ENCODE measurements at places on chromosomes 2 and 18.

DNA sequence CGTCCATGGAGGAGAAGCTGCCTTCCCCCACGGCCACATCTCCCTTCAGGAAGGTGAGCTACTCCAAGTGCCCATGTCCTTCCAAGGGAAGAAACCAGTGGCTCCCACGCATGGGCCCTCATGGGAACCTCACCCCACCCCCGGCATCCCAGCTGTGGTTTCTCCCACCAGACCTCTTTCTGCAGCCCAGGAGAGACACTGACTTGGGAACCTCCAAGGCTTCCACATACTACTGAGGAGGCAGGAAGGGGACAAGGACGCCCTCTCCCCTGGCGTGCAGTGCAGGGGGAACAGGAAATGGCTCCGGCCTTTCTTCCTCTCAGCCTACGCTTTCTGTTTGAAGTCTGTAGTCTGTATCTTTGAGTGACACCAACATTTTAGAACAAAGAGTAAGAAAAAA is 104.5 kb upstream of the EPC2 start:
- no peak for DNase-seq

DNA sequence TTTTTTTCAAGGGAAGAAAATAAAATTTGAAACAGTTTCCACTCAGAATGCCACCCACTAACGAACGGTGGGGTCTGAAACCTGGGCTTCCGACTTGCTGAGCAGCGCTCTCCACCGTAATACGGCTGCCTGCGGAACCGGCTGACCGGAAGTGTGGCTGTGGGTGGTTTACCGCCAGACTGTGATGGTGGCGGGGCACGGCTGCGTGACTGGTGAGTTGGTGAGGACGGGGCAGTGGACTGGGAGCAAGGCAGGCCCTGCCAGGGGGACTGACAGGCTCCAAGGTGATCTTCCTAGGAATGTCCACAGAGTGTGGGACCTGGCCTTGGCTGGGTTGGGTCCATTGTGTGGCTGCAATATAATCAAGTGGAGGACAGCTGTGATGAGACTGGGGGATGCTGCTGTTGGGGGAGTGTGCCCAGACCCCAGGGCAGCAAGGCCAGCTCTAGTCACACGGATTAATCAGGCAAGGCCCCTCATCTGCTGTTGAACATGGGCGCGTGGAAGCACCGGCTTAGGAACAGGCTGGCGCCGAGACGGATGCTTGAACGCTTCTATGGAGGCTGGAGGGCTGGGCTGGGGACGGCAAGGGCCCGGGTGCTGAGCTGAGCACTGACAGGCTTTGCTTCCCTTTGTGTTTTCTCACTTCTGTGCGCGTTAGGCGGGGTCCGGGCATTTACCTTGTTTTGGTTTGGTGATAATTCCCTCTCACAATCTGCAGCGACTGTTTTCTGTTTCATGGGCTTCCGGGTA is 357.7 kb upstream of the SPRED2 start:
- DNase-seq, result no peak

DNA sequence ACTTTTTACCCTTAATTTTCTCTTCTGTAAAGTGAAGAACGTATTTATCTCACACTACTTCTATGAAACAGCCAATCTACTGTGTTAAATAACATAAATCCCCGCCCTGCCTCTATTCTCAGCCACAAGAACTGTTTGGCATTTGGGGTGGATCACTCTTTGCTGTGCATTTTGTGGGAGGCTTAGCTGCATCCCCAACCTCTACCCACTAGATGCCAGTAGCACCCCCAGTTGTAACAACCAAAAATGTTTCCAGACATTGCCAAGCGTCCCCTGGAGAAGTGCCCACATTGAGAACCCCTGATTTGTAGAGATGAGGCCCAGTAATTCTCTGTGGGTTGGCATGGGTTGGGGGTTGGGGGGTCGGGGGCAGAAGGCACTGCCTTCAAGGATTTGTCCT is 94.7 kb upstream of the BOD1L2 start:
- DNase-seq, result no peak

DNA sequence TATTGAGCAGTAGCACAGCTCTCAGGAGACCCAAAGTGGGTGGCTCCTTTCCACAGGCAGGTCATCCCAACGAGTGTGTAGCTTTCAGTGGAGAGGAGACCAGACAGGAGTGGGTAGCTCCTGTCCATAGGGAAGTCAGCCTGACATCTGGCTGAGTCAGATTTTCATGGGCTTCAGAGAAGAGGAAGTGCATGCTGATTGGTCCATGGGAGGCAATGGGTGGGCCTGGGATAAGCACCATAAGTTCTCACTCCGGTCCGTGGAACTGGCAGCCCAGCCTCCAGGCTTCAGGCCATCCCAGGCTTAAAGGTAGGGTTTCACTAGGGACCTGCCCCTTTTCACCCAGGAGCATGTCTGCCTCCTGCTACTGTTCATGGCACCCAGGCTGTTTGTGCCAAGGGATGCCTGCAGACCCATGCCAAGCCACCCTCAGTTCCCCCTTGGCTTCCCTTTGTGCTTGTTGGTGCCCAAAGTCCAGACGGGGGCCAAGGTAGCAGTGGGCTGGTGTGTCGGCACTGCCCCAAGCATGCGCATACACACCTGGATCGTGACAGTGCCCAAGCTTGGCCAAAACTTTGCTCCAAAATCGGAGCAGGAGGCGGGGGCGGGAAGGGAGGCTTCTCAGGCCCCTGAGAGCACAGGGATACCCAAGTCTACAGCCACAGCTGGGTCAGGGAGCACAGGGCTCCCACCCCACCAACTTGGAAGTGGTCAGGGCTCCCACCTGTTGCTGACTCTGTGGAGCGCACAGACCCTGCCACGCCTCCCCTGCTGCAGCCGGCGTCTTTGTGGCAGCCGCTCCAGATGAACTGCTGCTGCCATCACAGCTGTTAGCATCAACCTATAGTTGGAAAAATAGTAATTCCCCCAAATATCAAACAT is 26.4 kb downstream of the MARCHF7 start:
- no peak for DNase-seq

- no peak for DNase-seq
Measured at GRCh38 chr2:126909366-126909765, 10.7 kb downstream of the TEX51 start.

GRCh38 chr2:187274146-187274545 is 173.9 kb downstream of the CALCRL start:
- no peak for DNase-seq

DNA sequence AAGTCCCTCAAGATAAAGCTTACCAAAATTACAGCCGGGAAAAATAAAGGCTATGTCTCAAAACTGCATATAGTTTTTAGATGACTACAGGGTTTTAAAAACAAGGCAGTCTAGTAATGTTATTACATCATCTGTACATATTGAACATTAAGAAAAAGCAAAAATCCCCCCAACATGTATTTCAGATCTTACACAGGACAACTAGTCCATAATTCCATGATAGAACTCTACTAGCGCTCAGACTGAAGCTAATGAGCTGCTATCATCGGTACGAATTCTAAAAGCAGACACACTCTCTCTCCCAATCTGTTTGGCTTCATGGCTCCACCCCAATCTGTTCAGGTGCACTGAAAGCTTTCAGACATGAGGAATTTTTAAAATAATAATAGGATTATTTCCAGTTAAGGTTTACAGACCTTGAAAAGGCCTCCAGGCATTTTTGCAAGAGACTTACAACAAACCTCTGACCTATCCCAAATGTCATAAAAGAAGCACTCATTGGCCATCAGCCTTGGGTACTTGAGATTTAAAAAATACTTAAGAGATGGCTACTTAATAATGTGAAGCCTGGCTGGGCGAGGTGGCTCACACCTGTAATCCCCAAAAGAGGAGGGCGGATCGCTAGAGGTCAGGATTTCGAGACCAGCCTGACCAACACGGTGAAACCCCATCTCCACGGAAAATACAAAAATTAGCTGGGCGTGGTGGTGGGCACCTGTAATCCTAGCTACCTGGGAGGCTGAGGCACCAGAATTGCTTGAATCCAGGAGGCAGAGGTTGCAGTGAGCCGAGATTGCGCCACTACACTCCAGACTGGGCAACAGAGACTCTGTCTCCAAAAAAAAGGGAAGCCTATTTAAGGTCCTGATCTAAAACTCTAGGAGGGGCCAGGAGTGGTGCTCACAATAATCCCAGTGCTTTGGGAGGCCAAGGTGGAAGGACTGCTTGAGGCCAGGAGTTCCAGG is 2.0 kb downstream of the NPC1 start:
- no peak for DNase-seq

GRCh38 chr2:7432436-7432835 is 515.2 kb downstream of the RNF144A start:
- no peak for DNase-seq

DNA sequence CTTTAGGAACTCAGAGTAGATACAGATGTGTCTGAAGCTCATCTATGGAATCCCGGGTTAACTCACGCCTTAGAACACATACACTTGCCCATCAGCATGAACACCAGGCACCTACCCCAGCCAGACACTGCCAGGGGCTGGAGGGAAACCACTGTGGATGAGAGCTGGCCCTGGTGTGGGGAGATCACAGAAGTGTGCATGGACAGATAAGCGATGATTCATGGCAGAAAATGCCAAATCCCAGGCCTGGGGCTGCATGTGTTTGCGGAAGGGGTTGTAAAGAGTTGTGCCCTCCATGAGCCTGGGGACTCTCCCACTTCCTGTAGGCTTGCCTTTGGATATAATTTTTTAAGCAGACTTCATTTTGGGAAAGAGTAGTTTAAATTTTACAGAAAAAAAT is 193.4 kb downstream of the FHOD3 start:
- no peak for DNase-seq

- DNase-seq, result no peak
Measured at GRCh38 chr2:142870526-142870925, 6.9 kb upstream of the KYNU start.

DNA sequence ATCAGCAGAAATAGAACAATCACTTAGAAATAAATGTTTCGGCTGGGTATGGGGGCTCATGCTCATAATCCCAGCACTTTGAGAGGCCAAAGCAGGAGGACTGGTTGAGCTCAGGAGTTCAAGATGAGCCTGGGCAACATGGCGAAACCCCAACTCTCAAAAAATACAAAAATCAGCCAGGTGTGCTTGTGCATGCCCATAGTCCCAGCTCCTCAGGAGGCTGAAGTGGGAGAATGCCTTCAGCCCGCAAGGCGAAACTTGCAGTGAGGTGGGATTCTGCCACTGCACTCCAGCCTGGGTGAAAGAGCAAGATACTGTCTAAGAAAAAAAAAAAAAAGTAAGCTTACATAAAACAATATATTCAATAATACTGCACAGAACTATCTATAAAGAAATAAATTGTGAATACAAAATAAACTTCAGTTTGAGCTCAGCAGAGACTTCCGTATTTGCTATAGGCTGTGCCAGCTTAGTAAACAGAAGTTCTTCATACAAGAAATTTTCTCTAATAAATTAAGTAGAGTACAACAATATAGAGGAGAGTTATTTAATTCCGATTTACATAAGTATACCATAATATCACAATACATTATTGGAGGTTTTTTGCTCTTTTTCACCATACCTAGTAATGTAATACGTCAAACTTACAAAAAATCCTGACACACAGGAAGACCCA is 43.6 kb downstream of the SRBD1 start:
- DNase-seq, result no peak

DNA sequence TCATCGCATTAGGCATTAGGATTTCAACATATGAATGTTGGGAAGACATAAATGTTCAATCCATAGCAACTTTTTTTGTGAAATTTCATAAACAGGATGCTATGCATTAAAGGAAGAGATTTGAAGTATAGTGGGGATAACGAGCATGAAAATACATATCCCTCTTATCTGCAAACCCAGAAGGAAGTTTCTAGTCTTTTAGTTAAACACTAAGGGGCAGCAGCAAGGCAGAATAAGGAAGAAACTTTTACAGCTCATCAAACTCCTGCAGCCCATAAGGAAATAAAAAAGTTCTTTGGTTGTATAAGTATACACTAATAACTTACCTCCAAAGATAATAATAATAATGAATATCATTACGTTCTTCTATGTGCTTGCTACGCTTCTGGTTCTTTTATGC is 81.5 kb downstream of the CD226 start:
- DNase-seq, result no peak

- no peak for DNase-seq
Measured at GRCh38 chr18:24127735-24128134, 11.1 kb upstream of the CABYR start.

DNA sequence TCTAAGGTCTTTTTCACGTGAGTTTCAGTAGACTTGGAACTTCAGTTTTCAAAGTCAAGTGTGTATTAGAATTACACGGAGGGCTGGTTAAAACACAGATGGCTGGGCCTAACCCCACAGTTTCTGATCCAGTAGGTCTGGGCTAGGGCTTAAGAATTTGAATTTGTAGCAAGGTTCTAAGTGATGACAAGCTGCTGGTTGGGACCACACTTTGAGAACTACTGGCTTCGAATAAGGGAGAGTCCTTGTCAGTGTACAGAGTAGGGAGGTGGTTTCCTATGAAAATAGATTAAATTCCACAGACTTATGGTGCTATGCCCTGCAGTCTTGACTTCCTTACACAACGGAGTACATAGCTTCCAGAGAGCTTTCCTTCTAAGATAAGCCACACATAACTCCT is 4.5 kb downstream of the RHOB start:
- DNase-seq, result no peak

DNA sequence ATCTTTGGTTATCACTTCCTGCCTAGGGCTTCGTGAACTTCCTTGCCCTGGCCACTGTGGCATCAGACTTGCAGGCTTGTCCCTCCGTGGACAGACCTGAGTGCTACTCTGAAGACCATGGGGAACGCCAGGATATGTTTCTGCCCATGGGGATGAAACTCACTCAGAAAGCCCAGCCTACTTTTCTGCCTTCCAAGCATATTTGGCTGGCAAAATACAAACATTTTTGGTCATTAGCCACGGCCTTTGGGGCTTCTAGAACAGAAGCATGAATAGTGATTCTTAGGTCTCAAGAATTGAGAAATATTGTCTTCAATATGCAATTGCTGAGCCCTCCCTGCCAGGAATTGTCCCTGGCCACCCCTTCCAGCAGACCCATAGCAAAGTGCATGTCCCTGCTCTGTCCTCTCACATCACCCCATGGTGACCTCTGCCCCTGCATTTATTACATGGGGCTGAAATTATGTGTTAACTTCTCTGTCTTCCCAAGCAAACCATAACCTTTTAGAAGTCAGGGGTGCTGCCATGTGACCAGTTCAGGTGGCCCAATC is 152.4 kb downstream of the OSR1 start:
- DNase-seq, result no peak

GRCh38 chr2:221662689-221663391 is 90.7 kb upstream of the EPHA4 start:
- DNase-seq, result no peak

DNA sequence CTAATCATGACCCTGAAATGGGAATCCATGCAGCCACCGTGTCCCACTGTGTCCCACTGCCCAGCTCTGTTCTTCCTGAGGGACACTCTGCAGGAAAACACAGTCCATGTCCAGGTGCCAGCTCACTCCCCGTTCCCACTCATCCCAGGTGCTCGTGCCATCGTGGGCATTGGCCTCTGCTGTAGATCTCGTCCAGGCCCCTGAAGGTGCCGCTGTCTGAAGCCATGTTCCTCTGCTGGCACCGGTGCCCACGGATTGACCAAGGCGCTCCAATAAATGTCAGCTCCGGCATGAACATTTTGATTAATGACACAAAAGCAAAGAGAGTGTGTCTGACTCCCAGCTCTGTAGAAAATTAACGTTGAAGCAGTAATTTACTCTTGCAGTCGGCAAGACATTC is 280.1 kb upstream of the SALL3 start:
- no peak for DNase-seq

- DNase-seq, result no peak
Measured at GRCh38 chr2:164008752-164009151, 272.9 kb upstream of the FIGN start.

- DNase-seq, result no peak
Measured at GRCh38 chr2:11758647-11759046, 12.2 kb downstream of the LPIN1 start.

GRCh38 chr2:59233920-59234319 is 992.8 kb upstream of the FANCL start:
- no peak for DNase-seq

Measured in stimulated activated CD4-positive, alpha-beta T cell treated with anti-CD3 and anti-CD28 coated beads, Interleukin-15, amount 100 ng/mL, for 1 hour (primary cell).